ENCODE measurements at places on chromosomes 4 and X.

DNA sequence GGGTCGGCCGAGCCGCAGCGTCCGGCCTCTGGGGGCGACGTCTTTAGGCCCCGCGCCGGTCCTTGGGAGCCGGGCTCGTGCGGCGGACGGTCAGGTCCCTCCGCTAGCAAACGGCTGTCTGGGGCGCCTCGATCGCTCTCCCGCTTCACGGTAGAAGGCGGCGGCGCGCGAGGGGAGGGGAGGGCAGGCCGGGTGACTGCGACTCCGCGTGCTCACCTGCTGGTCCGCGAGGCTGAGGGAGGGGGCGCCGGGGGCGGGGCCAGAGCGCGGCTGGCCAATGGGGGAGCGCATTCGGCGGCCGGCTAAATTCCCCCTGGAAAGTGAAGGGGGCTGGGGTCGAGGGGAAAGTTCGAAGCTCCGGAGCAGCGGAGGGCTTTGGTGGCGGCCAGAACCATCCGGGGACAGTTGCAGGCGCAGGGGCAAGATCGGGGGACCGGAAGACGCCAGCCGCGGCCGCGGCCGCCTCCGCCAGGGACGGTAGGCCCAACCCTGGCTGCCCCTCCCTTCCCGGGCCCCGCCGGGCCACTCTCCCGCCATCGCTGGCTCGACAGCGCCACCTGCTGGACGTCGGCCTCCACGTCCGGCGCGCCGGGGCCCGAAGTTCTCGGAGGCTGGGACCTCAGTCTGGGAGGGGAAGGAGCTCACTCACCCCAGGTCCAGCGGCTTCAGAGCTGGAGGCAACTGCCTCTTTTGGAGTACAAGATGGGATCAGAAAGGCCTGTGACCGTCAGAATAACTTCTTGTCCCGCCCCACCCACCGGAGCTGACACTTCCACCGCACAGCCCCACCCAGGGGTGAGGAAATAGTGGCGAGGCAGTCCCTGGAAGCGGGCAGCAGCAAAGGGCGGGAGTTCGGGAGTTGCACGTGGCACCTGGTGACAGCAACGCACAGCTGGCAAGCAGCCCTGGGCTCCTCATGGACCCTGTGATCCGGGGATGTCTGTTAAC, 49.9 kb downstream of the ELF4 start:
- peak; percentile 83 for DNase-seq

DNA sequence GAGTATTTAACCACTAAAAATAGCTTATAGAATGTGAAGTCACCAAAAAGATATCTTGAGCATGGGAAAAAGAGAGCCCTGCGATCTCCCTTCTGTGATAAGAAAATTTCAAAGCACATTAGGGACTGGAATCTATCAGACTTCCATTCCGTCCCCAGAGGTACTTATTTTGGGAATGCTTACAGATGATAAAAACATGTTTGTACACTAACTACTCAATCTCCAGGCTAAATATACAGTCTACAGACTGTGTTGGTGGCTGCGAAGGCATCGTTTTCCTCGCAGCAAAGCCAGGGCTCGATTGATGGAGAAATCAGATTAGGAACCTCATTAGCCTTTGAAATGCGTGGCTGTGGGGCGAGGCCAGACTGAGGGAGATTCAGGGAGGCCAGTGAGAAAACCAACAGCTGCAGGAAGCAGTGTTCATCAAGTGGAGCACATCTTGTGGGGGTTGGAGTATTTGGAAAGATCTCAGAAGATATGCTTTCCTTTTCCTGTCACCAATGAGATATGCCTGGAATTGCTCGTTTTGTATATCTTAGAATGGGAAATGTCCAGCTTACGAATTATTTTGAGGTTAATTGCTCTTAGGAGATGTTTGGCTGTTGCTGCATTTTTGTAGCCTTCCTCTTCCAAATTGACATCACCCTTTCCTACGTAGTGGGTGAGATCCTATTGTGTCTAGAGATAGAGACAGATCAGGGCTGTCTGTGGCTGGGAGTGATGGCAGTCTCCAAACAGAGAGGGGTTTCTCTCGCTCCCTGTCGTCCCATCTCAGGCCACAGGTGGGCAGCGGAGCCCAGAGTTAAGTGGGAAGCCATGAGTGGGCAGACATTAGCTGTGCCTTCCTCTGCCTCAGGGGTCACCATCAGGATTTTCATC, 224.9 kb upstream of the FAT1 start:
- no peak for DNase-seq

DNA sequence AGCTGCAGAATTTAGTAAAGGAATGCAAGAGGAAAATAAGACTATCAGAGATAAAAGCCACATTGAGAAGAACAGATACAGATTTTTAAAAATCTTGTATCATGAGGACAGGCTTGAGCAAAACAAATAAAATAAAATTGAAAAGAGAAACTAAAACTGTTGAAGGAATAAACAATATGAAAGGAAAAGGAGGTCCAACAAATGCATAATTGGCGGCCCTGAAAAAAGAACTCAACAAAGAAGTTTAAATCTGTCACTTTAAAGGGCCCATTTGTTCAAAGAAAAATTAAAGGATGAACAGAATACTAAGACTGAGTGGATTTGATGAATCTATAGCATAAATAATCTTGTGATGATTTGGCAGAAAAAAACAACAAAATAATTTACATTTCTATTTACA, 36.5 kb downstream of the TMPRSS11B start:
- DNase-seq, result no peak

DNA sequence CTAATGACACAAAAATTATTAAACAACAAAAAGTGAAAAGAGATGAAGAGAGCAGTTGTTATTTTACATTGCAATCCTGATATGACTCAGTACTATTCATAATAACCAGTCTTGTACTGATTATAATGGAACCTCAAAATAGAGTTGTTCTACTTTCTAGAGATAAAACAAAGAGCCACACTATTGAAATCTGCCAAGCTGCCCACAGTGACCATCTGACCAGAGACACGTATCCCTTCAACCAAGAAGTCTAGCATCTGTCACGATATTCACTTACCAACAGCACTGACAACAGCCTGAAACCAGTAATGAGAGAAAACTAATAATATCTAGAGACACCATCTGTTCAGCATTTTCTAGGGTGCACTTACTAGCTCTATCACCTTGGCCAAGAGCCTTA, 466.7 kb downstream of the NKX6-1 start:
- DNase-seq, result no peak

DNA sequence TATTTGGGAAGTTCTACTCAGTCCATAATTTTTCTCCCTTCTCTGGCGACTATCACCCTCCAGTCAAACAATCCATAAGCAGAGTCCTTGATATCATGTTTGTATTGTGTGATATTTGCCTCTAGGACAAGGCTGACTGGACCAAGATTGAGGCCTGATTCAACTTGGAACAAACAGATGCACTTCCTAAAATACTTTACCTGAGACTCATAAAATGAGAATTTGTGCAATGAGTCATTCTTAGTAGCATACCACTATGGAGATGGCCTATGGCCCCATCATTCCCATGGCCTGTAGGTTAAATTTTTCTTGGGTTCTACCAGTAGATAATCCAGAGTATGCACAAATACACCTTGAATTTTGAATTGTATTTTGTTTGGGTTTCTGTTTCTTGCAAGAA, 74.2 kb upstream of the DMD start:
- no peak for DNase-seq

DNA sequence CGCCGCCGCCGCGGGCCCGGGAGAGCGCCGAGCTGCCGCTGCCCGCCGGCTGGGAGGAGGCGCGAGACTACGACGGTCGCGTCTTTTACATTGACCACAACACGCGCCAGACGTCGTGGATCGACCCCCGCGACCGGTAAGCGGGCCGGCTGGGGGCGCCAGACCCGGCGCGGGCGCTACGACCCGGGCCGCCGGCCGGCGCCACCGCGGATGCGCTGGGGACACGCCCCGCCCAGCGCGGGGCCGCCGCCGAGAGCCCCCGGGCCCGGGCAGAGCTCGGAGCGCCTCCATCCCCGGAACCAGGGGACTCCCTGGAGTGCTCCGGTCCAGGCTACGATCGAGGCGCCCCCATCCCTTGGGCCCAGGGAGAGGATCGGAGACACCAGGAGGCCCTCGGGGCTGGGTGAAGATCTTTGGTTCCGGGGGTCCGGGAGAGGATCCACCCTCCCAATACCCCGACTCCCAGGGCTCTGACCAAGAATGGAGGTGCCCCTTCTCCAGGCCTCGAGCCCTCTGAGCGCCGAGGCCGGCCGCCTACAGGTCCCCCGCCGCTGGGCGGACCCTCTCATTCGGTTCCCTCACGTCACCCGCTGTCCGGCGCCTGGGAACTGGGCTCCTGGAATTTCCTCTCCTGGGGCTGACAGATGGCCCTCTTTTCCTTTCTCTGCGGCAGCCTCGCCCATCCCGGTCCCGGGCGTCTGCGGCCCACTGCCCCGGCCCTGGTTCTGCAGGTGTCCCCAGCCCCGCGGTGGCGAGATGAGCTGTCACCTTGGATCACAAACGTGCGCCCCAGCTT, 48.8 kb downstream of the CLDN34 start:
- no peak for DNase-seq

GRCh38 chrX:10280071-10280470, 123.3 kb downstream of the CLCN4 start:
- DNase-seq, result no peak

- no peak for DNase-seq
Measured at GRCh38 chr4:113837397-113837796, 75.9 kb upstream of the CAMK2D start.

- no peak for DNase-seq
Measured at GRCh38 chr4:7241597-7242125, 49.3 kb downstream of the SORCS2 start.

- no peak for DNase-seq
Measured at GRCh38 chr4:8069102-8069752, 89.4 kb downstream of the ABLIM2 start.

- DNase-seq, result no peak
Measured at GRCh38 chr4:16224264-16225166, 1.8 kb downstream of the TAPT1 start.

GRCh38 chr4:74446193-74446868, 1.4 kb downstream of the AREG start:
- DNase-seq, result no peak

GRCh38 chr4:117949621-117950020, 84.7 kb upstream of the NDST3 start:
- DNase-seq, result no peak

- no peak for DNase-seq
Measured at GRCh38 chr4:55733932-55734331, 85.7 kb upstream of the EXOC1L start.

DNA sequence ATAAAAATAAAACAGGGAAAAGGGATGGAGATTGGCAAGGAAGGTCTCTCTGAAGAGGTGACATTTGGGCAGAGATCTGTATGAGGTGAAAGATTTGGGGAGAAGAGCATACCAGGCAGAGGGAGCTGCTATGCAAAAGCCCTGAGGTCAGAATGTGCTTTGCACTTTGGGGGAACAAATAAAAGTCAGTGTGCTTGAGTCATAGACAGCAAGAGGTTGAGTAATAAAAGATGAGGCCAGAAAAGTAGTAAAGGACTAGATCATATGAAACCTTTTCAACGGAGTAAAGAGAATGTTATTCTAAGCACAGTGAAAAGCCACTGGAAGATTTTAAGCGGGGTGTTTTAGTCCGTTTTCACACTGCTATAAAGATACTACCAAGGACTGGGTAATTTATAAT, 76.5 kb upstream of the TEX13A start:
- DNase-seq, result no peak

DNA sequence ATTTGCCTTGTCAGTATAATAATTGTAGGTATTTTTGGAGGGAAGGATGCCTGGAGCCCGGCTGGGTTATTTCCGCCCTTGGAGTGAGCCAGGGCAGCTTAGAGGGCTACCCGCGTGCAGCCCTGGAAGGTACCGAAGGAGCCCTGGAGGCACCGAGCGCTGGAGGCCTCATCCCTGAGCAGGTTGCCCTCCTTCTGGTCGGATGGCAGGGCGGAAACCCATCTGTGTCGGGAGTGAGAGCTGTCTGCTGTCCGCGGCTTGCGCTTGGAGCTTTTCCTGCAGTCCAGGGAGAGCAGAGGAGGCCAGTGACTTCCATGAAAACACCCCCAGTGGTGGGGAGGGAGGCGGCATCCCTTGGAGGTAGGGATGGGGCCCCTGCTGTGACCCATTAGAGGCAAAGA, 122.1 kb downstream of the TBL1X start:
- DNase-seq, result no peak

GRCh38 chr4:137707102-137707620, 174.9 kb upstream of the PCDH18 start:
- DNase-seq, result no peak

DNA sequence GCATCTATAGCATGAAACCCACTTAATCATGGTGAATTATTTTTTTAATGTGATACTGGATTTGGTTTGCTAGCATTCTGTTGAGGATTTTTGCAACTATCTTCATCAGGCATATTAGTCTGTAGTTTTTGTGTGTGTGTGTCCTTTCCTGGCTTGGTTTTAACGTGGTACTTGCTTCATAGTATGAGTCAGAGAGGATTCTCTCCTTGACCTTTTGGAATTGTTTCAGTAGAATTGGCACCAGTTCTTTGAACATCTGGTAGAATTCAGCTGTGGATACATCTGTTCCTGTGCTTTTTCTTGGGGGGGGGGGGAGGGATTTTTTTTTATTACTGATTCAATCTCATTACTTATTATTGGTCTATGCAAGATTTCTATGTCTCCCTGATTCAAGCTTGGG, 232.0 kb upstream of the KLF8 start:
- DNase-seq, result no peak

DNA sequence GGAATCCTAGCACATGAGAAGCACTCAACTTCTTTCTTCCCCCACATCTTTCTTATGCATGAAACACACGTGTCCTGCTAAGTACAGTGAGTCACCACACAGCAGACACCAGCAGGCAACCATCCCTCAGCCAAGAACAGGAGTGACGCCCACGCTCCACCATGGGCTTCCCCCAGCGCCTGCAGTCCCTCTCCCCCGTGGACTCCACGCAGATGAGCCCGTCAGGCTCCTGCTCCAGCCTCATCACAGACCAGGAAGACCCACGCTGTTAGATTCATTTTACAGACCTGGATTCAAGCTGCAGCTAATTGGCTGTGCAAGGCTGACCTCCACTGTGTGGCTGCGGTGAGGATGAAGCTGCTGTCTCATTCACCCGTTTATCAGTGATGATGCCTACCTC, 16.7 kb downstream of the HMX1 start:
- DNase-seq, result no peak

- no peak for DNase-seq
Measured at GRCh38 chr4:188942606-188943005, 803.4 kb downstream of the TRIML1 start.

GRCh38 chr4:114226968-114227760, 247.7 kb upstream of the ARSJ start:
- DNase-seq, result no peak

GRCh38 chr4:95510145-95510544, 38.6 kb downstream of the UNC5C start:
- no peak for DNase-seq
